Uterus (tissue), 4 donors: ENCODE measurements at places on chromosomes 6 and 20. TPM values are rescaled to one million over a fixed set of nuclear protein-coding genes. Genes with fewer than 3 reads are reported as not detected.

The ADGRB3 gene
- 8.7 TPM for total RNA-seq

GRCh38 chr6:145209272-145209671 lies 526.0 kb downstream of the EPM2A start:
- DNase-seq: no peak

The PGC gene
- not detected for total RNA-seq

The GJA10 gene
- total RNA-seq: not detected

DNA sequence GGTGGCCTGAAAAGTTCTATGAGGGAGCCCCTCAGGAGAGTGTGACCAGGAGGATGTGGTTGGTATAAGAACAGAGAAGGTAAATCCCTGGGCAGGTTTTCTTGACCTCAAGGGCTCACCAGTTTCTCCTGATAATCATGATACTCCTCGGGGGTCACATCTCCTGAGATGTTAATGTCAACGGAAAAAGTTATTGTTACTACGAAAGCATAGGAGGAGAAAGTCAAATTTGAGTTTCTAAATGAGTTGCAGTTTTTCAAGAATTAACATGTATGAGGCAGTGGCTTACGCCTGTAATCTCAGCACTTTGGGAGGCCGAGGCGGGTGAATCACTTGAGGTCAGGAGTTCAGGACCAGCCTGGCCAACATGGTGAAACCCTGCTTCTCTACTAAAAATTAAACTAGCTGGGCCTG lies 23.4 kb downstream of the MGME1 start:
- no peak for DNase-seq

The PPP1R3G gene
- total RNA-seq: 3.0 TPM

GRCh38 chr20:23456873-23457272 lies 4.2 kb upstream of the CST11 start:
- no peak for DNase-seq

DNA sequence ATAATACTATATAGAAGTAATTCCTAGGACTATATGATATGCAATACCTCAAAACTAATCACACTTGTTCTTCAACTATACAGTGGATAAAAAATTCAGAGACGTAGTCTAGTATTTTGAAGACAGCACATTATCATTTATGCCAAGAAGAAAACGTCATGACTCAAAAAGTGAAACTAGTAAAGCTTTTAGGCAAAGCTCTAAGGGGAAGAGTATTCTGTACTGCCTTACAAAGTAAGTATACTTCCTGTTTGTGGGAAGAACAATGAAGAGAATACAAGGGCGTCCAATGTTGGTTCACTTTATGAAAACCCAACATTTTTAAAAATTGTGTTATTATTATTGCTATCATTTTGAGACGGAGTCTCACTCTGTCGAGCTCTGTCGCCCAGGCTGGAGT lies 27.9 kb downstream of the LOC128125822 start:
- DNase-seq: no peak
